ENCODE measurements at places on chromosomes 5 and 9.

DNA sequence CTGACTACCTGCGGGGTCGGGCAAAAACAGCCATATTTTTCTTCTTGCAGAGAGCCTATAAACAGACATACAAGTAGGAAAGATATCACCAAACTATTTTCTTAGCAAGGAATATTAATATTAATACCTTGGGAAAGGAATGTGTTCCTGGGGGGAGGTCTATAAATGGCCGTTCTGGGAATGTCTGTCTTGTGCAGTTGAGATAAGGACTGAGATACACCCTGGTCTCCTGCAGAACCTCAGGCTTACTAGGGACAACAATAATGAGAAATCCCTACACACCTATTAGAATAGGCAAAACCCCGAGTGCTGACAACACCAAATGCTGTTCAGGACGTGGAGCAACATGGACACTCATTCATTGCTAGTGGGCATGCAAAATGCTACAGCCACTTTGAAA lies 297.2 kb downstream of the DRD1 start:
- DNase-seq = no peak

GRCh38 chr9:21095561-21095960 lies 17.8 kb upstream of the IFNB1 start:
- no peak for DNase-seq

GRCh38 chr5:12934722-12935121 lies 1009.8 kb downstream of the DNAH5 start:
- no peak for DNase-seq

DNA sequence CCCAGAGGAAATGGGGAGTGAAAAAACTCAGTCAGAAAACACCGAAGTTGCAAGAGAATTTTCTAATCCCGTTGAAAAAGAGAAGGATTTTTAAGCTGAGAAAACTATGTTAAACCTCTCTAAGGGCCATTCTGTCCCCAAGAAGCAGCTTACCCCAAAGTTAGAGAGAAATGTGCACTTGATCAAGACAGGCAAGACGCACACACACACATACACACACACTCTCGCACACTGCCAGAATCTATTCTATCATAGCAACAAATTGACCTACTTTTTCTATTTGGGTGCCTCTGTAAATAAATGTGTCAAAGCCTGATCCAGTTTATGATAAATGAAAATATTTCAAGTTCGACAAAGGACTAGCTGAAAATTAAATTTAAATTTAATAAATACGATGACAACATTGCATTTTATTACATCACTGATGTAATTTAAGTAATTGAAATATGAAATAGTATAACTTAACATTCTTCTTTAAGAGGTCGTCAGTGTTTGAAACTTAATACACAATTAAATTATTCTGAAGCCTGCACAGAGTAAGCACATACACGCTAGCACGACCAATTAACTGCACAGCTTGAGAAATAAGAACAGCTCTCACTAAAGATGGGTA lies 5.9 kb downstream of the NFIL3 start:
- no peak for DNase-seq

GRCh38 chr5:156685481-156685880 lies 164.6 kb upstream of the PPP1R2B start:
- no peak for DNase-seq

- DNase-seq = no peak
These were observed 77.5 kb downstream of the GLIS3 start for GRCh38 chr9:4222357-4222756.

GRCh38 chr5:133322743-133323142 lies 270.9 kb downstream of the HSPA4 start:
- DNase-seq = no peak

DNA sequence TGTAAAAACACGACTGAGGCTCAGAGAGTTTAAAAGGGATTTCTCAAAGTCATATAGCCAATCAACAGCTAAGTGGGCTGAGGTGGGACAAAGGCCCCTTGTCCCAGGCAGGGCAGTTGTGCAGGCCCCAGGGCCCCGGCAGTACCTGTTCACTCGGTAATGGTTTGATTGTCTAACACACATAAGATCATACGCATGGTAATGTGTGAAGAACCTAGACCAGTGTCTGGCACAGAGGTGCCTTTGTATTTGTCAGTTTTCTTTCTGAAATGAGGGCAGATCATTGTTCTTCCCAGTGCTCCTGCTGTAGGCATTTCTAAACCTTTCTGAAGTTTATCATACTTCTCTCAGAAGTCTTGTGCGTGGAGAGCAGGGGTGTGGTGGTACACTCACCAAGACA lies 66.8 kb downstream of the IPPK start:
- no peak for DNase-seq

DNA sequence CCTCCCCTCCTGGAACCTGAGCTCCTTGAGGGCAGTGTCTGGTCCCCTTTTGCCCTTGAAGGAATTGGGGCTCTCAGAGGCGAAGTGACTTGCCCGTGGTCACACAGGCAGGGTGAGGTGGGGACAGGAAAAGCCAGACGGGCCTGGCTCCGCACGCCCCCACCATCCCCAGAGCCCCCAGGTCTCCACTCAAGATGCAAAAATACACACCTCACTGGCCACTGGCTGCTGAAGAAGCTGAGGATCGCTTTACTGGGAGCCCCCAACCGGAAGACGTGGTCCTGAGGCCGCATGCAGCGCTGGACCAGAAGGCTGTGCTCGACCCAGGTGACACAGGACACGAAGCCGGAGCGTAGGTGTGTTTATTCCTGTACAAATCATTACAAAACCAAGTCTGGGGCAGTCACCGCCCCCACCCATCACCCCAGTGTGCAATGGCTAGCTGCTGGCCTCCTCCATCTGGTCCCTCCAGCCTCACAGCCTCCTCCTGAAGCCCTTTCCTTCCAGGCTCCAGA lies 7.6 kb upstream of the AK1 start:
- no peak for DNase-seq

DNA sequence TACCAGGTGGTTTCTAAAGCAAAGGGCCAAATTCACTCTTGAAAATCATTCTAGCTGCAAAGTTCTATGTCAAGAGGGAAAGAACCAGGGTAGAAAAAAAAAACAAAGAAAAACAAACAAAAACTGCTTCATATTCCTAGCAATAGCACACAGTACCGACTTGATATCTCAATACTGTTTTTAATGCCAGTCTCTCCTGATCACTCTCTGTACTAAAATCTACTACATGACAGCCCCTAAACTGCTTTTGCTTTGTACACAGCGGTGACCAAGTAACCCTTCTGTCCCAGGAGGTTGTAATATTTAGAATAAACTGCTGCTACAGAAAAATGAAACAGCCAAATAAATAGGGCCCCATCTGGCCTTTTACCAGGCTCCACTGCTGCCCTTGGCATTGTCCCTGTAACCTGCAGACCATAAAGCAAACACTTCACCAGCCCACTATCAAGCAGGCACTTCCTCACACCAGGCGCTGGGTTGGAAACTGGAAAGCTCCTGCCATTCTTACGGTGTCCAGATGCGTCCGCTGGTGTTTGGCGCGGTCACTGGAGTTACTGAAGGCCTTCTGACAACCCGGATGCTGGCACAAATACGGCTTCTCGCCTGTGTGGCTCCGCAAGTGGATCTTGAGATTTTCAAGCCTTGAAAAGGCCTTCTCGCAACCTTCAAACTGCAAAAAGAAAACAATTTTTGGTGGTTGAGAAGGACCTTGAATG lies 363.2 kb downstream of the GLIS3 start:
- no peak for DNase-seq

GRCh38 chr5:149820536-149821510 lies 90.7 kb downstream of the PPARGC1B start:
- no peak for DNase-seq

DNA sequence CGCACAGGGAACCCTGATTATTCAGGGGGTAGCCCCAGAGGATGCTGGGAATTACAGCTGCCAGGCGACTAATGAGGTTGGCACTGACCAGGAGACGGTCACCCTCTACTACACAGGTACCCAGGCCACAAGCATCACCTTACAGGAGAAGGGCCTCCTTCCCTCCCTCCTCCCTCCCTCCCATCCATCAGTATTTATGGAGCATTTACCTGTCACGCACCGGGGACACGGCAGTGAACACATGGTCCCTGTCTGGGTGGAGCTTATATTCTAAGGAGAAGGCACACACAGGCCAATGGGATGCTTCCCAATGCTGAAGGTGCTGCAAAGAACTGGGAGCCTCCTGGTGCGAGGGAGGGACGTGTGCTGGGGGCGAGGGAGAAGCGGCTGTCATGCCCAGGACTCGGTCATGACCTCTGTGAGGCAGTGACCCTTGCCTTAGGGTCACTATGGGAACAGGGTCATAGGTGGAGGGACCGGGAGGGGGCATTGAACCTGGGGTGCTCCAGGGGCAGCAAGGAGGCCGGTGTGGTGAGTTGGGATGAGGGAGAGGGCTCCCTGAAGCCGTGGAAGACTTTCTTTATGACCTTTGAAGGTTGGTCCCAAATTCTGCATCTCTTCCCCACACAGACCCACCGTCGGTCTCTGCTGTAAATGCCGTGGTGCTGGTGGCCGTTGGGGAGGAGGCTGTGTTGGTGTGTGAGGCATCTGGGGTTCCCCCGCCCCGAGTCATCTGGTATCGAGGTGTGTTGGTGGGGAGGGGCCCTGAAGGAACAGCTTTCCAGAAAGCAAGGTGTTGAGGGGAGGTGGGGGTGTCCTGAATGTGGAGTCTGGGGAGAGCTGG lies 41.5 kb downstream of the HMCN2 start:
- no peak for DNase-seq

DNA sequence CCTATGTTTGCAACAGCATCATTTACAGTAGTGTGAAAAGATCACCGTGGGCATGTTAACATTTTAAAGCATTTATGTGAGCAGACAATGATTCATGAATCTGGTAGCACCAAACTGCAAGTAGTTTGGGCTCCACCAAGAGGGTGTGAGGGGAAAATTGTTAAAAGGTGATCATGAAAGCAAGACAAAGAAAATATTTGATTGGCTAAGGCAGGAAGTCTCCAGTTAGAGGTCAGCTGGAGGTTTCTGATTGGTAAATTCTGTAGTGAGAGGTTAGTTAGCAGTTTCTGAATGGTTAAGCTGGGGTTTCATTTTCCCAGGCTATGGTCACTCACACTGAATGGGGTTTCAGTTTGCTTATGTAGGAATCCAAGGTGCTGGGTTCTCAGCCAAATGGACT lies 13.5 kb upstream of the DRD1 start:
- DNase-seq = no peak

DNA sequence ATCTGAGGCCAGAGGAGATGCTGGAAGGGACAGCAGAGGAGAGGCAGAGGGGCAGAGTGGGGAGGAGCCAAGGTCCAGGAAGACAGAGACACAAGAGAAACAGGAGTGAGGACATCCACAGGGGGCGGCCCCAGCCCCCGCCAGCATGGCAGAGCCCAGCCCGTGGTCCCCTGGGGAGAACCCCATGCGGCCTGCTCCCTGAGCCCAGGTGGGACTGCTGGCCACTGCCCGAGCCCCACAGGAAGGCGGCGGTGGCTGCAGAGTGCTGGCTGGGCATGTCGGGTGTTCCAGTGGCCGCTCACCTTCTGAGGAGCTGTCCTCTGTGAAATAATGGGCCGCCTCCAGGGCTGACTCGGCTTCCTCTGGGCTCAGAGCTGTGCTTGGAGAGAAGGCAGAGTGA lies 8.9 kb upstream of the MRNIP start:
- DNase-seq = no peak

DNA sequence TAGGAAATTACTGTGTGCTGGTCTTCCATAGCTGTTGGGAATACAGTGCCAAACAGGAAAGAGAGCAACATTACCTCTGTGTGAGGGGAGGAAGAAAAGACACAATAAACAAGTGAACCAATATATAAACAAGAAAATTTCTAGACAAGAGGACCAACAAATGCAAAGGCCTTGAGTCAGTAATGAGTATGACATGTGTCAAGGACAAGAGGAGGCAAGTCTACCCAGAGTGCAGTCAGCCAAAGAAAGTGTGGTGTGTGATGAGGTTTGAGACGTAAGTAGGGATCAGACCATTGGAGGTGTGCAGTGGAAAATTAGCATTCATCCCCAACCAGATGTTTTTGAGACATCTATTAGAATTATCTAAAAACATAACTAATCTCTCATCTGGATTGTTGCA lies 69.5 kb upstream of the CDH6 start:
- no peak for DNase-seq

DNA sequence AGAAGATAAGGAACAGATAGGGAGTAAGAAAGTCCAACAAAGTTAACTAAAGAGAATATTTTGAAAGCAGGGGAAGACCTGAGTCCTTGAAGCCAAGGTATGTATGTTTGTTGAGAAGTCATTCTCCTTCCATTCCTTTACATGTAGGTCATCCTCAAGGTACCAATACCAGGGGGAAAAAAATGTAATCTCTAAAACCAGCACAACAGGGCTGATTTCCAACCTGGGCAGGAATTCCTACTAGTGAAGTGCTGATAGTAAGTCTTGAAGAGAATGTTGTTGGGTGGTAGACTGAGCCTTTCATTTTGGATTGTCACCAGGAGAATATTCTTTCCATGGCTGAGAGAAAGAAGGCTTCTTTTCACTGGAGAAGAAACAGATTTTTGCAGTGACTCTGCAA lies 117.1 kb upstream of the ZNF462 start:
- DNase-seq = no peak

GRCh38 chr9:137368431-137369035 lies 54.4 kb downstream of the EXD3 start:
- DNase-seq = no peak

All from activated T-cell treated with anti-CD3 and anti-CD28 coated beads for 24 hours (primary cell).